Cardiac fibroblast (primary cell): ENCODE measurements at places on chromosomes 2 and 18.

GRCh38 chr2:79935771-79936657 lies 368.5 kb downstream of the LRRTM1 start:
- DNase-seq, result peak; percentile 68

DNA sequence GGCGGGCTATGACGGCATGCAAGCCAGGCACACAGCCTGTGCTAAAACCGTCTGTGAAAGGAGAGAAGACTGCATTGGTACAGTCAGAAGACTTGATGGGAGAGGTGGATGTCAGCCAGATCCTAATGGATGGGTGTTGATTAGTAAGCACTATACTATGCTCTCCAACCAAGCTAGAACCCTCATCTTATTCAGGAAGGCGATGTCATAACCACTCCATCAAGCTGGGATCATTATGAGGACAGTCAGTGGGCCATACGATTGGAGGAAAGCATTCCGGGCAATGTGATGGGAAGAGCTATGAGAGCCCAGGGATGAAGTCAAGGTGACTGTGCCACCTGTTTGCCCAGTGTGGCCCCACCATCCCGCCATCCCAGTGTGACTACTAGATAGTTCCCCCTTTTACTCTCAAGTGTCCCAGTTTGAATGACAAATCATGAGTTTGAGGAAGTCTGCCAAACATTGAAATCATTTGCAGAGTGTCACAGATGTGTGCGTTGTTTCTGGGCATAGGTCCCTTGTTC lies 66.4 kb downstream of the MRPS9 start:
- DNase-seq, result peak; percentile 13

DNA sequence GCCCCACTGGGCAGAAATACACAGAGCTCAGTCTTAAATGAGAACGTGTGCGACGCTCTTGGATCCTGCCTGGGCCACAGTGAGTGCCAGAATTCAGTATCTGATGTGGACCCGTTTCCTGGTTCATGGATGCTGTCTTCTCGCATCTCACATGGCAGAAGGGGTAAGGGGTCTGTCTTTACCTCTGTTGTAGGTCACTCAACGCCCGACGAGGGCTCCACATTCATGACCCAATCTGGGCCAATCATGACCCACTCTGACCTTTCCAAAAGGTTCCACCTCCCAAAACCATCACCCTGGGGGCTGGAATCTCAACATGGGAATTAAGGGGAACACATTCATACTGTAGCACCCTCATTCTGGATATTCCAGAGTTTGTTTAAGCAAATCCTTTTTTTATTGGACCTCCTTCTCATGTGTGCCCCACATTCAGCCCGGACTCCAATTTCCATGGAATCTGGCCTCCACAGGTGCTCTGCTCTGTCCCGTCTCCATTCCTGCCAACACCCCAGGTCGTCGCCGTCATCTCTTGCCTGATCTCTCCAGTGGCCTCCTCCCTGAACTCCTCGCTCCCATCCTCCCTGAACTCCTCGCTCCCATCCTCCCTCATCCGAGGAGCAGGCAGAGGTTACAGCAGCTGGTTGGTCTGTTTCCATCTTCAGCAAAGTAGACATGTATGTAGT lies 78.9 kb upstream of the OTOS start:
- no peak for DNase-seq

DNA sequence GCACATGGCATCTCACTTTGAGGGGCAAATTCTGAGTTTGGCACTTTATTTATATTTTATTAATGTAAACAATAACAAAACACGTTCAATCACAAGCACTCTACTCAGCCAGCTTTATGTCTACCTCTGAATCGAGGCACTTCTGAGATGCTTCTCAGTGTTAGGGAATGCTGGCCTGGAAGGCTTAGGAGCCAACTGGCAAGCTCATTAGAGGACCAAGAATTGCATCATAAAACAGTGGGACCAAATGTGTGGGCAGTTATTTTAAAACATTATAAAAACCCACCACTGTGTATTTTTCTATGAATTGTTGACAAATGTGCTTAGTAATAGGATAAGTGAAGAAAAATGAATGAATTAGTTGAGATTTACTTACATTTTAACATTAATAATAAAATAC lies 46.8 kb upstream of the SMIM21 start:
- no peak for DNase-seq

- DNase-seq, result peak; percentile 67
Measured at GRCh38 chr2:218852911-218853667, 6.5 kb upstream of the WNT6 start.

DNA sequence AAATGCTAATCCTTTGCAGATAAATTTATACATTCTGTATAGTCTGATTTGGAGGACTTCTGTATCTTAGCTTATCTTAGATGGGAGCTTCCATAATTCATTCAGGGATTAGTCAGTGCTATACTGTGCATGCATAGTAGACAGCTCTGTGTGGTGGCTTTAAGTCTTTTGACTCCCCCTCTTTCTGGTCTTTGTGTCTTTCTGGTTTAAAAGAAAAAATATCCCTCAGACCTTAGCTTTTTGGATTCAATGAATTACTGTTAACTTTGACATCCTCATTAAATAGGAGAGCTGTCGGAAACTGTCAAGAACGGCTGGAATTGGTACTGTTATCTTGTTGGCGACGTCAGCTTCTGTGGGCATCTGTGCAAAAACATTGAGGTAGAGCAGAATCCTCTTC lies 130.4 kb downstream of the SPTBN1 start:
- no peak for DNase-seq

GRCh38 chr2:241885291-241885945 lies 15.9 kb downstream of the RTP5 start:
- DNase-seq, result no peak

DNA sequence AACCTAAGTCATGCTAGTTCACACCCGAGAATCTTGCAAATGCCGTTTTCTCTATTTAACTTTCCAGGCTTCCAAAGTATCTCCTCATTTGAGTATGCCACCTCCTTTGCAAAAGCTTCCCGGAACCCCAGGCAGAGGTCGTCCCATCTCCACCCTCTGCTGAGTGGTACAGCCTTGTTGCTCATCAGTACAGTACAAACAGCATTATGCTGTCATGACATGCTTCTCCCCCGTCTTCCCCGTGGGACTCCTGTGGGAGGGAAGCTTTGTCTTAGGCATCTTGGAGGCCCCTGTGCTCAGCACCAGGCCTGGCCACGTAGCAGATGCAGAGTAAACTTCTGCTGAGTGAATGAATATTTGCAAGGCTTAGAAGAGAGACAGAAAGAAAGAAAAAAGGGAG lies 102.7 kb downstream of the CDCA7 start:
- DNase-seq, result no peak

- peak; percentile 94 for DNase-seq
Measured at GRCh38 chr2:9753276-9753600, 90.0 kb upstream of the TAF1B start.

DNA sequence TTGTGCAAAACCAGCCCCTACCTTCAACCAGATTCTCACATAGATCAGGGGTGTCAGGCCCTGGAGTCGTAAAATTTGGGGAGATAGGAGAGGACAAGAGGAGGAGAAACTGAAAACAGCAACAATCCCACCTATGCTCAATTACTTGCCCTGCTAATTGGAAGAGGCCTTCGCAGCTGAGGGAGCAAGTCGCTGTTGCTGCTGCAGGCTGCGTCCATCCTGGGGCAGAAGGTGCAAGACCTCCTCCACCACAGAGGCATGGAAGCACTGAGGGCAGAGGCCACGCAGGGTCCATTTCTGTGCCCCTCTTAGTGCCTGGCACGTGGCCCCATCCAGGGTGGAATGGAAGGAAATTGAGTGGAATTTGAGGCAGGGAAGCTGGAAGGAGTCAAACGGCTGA lies 36.5 kb downstream of the CNGA3 start:
- no peak for DNase-seq

- DNase-seq, result no peak
Measured at GRCh38 chr18:65322895-65323294, 427.9 kb upstream of the CDH7 start.

DNA sequence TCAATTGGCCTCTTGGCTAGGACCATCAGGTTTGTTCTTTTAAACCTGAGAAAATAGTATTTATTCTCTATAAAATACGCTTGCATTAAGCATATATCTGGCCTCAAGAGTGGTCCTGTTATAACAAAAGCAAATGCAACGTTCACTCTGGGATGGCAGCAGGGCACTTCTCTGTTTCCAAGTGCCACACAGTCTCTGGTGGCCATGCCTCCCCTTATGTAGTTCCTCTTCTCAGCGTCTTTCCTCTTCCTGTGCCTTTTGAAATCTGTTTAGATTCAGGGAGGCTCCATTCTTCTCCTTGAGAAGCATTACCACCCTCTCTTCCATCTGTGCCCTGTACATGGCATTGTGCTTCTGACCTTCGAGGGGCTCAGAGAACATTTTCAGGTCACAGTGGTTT lies 51.9 kb downstream of the TSHZ1 start:
- no peak for DNase-seq

DNA sequence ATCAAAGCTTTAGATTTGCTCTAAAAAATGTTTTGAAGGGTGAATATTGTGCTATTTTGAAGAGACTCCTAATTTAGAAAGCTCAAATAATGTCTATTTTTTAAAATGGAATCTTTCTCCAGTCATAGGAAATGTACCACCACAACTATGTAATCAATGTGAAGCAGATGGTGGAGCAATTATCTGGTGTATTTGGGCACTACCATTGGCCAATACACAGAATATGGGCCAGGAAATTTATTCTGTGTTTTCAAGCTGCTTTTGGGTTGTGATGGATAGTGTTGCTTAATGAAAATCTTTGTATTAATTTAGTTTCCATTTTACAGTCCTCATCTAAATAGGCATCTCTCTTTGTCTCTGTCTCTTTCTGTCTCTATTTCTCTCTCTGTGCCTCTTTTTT lies 17.1 kb upstream of the VWC2L start:
- no peak for DNase-seq

- peak; percentile 42 for DNase-seq
Measured at GRCh38 chr2:102801098-102801718, 39.4 kb downstream of the TMEM182 start.

DNA sequence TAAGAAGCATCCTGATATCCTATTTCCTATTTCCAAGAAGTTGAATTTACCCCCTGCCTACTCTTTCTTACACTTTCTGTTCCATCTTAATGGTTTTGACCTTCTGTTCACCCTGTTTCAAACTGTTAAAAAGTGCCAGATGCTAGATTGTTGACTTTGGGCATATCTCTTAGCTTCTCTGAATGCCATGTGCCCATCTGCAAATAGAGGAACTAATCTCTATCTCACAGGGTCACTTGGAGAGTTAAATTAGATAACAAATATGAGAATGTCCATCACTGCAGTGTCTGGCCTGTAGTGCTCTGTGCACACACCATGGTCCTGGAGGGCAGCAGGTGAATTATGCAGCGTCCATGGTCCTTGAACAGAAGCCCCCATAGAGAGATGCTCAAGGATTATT lies 83.8 kb downstream of the LRATD1 start:
- DNase-seq, result no peak

DNA sequence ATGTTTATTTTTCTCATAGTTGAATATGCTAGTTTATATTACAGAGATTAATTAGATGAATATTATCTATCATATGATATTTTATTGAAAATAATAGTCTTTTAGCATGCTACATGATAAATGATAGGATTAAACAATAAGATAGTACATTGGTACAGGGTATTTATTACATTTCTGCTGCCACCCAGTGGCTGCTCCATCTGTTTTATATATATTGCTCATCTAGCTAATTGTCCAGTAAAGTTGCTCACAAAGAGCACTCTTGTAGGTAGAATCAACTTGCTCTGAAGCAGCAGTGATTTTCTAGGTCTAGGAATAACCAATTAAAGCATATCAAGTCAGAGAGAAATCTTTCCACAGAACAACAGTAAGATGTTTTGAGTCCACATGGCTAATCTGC lies 183.3 kb downstream of the ASXL3 start:
- peak; percentile 31 for DNase-seq

DNA sequence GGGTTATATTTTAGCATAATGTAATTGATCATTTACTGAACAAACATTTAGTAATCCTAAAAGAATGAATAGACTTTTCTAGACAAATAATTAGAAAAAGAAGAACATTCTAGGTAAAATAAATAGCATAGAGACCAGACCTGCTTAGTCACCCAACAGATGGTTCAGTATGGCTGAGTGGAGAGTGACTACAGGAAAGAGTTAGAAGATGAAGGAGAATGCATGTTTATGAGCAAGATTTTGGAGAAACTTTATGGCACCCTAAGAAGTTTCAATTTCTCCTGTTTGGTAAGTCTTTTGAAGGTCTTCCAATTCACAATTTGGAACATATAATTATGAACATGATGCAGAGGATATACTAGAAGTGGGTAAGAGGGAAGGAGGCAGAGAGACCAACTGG lies 32.9 kb downstream of the FAP start:
- no peak for DNase-seq

DNA sequence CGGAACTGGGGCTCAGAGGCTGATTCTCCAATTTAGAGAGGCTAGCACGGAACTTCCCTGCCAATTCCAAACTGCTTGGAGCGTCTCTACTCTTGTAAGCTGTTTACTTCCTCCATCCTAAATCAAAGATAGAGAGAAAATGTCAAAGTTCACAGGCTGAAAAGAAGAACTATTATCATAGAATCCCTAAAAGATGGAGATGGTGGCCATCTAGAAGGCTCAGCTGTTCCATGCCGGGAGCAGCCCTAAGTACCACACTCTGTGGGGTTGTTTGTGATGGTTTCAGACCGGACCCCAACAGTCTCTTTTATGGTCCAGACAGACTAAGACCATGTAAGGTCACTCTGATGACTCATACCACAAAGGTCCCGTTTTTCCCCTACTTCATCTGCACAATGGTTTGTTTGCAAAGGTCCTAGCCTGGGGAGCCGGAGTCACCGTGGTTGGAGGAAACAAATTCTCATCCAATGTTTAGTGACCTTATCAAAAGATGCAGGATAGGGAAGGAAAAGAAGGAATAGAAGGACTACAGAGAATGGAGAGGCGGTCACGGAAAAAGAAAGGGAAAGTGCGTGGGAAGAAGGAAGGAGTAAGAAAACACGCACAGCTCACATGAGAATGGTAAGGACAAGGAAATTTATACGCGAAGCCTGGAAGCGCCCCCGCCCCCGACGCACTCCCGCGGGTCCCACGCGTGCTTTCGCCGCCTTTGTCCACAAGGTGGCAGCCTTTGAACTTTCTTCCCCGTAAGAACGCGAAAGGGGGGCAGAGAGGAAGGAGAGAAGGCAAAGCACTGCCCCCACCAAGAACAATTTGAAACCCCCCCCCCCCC lies 453 bp upstream of the ANTXR1 start:
- peak; percentile 83 for DNase-seq

- DNase-seq, result no peak
Measured at GRCh38 chr2:100563407-100564247, 834 bp downstream of the PDCL3 start.

GRCh38 chr2:179729966-179730365 lies 131.4 kb downstream of the ZNF385B start:
- DNase-seq, result no peak

- DNase-seq, result no peak
Measured at GRCh38 chr2:25082002-25082622, 40.2 kb downstream of the EFR3B start.

GRCh38 chr2:170714381-170715061 lies 616 bp upstream of the SP5 start:
- DNase-seq, result no peak

DNA sequence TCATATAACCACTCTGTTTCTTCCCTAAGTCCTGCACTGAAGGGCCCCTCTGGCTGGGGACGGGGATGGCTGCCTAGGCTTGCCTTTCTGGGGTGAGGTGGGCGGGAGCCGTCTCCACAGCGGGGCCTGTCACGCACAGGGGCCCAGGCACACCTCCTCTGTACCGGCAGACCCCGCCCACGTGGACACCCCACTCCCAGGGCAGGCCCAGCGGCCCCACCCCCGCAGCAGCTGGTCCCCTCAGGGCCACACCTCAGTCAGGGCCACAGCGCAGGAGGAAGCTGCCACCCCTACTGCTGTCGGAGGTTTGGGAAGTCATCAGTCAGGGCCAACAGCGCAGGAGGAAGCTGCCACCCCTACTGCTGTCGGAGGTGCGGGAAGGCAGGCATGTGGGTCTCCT lies 257.6 kb upstream of the RAB6C start:
- DNase-seq, result no peak

GRCh38 chr2:220424561-220424960 lies 797.1 kb downstream of the SLC4A3 start:
- no peak for DNase-seq
